GM10248 (cell line): ENCODE measurements at places on chromosomes 6 and 20.

- DNase-seq = no peak
Measured at GRCh38 chr6:98957450-98957849, 9.7 kb upstream of the FBXL4 start.

- no peak for DNase-seq
Measured at GRCh38 chr6:1610497-1611321, 994 bp downstream of the FOXC1 start.

DNA sequence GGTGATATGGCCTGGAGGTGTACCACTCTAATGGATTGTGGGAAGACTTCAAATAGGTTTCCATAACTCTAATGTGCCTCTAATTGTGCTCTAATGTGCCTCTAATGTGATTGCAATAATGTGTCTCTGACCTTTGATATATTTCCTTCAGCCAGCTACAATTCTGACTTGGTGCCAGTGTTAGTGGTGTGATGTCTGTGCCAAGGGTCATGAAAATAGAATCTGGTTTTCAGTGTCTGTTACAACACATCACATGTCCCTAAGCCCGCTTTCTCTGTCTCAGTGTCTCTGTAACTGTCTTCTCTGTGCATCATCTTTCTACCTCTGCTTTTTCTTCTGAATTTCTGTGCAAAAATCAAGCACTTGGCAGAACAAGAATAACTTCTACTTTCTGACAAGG is 77.2 kb upstream of the ECI2 start:
- DNase-seq = no peak

DNA sequence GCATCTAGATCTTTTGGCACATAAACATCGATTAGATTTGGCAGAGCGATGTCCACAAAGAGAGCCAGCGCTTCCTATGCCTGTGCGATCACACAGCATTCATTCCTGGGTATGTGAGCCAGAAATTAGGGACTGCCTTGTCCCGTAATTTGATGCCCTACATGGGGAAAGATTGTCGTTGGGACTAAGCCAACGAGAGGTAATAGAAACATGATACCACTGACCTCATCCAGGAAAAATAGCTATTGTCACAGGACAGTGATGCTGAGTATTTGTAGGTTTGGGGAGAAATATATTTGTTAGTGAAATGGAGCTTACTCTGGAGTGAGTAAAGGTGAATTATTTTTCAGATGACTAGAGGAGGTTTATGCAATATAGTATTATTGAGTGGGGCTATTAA is 154.0 kb downstream of the TSHZ2 start:
- DNase-seq = no peak

DNA sequence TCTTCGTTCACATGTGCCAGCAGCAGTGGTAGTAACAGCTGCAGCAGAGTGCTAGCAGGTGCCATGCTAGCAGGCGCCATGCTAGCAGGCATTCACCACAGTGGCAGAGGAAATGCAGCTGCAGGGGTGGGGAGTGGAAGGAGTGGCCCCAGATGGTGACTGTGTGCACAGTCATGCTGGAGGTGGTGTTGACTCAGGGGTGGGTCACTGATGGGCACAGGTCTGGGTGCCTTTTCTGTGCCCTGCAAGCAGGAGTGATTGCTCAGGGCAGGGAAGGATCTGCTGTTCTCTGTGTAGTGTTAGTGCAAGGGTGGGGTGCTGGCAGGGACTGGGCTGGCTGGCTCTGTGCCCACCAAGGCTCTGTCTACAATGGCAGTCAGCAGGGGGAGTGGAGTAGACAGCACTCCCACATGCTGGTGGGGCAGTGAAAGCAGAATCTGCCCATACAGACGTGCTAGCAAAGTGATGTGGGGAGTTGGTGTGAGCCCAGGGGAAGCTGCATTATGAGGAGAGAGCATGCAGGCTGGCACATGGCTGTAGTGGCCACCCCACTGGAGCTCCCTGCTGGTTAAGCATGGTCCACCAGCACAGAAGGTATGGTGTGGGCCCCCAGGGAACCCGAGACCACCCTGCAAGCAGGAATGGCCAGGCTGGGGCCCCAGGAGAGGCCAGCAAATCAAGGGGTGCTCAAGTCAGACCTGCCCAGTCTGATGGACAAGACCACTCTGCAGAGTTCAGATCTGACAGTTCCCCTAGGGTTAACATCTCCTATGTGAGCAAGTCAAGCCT is 11.4 kb upstream of the TSPYL4 start:
- no peak for DNase-seq

DNA sequence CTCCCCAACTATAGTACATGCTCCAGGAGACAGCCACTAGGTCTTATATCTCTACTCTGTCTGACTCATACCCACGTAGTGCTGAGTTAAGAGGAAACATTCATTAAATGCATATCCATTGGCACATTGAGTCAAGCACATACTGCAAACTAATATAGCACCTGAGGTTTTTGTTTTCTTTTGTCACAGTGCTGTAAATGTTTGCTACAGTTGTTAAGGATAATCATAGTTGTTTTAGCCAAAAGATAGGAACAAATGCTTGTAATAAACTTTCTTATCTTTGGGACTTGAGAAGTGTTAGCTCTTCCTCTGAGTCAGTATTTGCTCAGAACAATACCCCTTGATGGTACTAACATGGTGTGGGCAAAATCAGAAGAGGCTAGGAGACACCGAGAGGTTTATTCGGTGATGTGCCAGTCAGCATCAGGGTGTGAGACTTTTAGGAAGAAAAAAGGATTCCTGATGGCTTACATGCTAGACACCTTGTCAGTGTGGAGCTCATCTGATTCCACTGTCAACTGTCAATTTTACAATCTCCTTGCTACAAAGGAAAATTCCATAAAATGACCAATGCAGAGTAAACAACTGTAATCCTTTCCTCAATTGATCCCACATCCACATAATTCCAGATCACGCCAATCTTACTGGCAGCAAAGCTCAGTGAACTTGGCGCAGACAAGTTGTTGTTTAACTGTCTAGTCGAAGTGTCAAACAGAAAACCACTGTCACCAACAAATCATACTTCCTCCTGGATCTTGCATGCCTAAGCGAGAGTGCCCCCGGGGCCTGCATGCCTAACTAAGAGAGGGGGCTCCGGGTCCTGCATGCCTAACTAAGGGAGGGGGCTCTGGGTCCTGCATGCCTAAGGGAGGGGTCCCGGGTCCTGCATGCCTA is 36.1 kb downstream of the ELOVL2 start:
- no peak for DNase-seq

DNA sequence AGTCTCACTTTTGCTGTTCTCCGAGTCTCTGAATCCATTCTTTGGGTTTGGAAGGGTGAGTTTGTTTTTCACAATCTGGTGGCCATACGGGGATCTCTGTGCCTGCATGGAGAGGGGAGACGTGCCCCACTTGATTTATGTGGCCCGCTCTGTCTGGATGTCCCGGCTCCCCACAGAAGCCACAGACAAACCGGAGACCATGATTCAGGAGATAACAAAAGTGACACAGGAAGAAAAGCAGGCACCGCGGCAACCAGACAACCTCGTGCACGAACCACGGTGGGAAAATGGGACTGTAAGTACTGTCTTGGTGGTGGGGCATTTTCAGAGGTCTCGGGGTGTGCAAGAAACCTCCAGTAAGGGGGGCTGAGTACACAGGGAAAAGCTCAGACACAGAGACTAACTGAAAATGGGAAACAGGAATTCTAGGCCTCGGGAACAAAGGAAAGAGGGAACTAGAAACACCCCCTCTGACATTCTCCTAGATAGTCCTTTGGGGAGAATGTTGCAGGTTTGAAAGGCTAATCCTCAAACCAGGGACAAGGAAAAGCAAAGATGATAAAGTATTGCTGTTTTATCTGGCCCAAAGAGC is 22.1 kb upstream of the ZNF318 start:
- DNase-seq = no peak

- no peak for DNase-seq
Measured at GRCh38 chr6:150238336-150238741, 95.5 kb downstream of the PPP1R14C start.

DNA sequence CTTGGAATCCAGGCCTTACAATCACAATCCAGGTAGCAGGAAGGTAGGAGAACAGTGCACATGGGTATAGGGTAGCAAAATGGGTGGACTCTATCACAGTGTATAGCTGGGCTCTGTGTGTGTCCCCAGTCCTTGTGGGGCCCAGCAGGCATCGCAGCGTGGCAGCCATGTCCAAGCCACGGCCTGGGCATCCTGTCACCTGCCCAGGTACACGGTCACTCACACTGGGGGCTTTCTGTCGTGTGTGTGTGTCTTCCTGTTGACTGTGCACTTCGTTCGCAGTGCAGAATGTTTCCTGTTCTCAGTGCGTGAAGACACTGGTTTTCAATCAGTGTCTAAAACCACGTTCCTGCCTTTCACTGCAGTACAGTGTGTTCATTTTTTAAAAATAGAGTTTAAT is 523.2 kb upstream of the JARID2 start:
- DNase-seq = no peak

DNA sequence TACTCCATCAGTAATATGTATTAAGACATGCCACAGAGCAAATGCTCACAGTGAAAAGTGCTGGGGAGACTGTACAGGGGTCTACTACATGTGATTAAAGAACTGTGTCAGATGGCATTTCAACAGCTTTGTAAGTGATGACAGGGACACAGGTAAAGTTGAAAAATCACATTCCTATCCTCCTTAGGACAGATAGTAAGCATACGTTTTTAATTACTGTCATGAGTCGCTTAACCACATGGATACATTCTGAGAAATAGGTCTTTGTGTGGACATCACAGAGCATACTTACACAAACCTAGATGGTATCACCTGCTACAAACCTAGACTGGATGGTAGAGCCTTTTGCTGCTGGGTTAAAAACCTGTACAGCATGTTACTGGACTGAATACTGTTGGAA is 645.8 kb upstream of the AGPAT4 start:
- no peak for DNase-seq

- DNase-seq = no peak
Measured at GRCh38 chr6:252775-253535, 39.3 kb upstream of the DUSP22 start.

DNA sequence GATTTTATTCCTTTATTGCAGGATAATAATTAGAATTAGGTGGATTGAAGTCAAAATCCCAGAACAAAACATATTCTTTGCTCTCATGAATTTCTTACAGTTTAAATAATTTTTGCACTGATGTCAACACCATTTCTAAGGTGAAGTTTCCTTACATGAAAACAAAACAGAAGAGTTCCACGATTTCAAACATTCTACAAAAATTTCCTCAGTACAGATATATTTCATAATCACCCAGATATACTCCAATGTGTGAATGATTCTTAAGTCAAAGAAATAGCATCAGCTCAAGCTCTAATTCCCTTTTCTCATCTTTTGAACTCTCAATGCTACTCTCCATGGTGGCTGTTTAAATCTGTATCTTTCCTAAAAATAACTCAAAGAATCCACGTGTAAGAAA is 39.5 kb upstream of the THBS2 start:
- DNase-seq = no peak

GRCh38 chr6:53517021-53517420 is 27.9 kb downstream of the GCLC start:
- DNase-seq = no peak

- no peak for DNase-seq
Measured at GRCh38 chr6:32167761-32168262, 3.4 kb downstream of the EGFL8 start.
